ENCODE measurements at places on chromosomes 5 and 9.

DNA sequence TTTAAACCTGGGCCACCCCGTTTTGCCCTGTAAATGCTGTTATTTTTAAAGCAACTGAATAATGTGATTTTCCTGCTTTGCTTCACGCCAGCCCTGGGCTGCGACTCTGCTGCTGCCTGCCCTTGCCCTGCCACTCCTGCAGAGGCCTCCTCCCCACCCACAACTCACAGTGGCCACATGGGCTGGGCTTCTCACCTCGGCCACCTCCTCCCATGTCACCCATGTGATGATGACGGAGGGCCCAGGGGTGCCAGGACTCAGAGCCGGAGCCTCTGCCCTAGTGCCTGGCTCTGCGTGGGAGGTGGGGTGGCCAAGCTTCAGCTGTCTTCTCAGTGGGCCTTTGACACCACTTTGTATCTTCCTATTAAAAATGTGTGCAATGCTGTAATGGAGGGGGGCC is 48.1 kb upstream of the NKD2 start:
- no peak for DNase-seq

DNA sequence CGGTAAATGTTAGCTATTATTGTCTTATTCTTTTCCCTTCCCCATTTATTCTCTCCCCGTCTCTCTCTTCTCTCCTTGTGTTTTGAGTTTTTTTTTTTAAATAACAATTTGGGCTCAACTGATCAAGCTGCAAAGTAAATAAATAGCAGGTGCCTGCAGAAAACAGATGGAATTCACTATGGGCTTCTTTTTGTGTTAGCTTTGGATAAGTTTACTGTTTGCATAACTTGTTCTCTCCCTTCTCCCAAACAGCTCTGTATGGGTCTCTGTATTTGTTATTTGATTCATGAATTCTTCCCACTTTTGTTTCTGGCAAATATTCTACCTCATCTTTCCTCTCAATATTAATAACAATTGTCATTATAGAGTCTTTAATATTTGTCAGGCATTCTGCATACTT is 111.8 kb upstream of the ASTN2 start:
- no peak for DNase-seq

DNA sequence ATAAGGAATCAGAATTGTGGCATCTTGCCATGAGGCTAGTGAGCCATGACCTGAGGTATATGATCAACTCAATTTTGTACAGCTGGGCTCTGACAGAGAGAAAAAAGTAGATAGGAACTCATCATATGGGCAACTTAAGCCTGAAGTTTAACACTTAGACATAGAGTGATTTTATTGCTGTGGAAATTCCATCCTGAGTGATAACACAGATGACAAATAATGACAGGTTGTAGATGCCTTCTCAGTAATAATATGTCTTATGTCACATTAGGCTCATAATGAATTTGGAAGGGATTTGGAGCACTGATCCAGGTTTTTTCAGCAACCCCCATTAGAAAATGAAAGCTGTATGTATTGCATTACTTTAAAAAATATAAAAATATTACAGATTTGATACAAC is 744.6 kb downstream of the CDH12 start:
- no peak for DNase-seq

- no peak for DNase-seq
Measured at GRCh38 chr5:138927979-138928378, 52.8 kb upstream of the LRRTM2 start.

GRCh38 chr5:60339691-60340201 is 360.2 kb downstream of the DEPDC1B start:
- no peak for DNase-seq

DNA sequence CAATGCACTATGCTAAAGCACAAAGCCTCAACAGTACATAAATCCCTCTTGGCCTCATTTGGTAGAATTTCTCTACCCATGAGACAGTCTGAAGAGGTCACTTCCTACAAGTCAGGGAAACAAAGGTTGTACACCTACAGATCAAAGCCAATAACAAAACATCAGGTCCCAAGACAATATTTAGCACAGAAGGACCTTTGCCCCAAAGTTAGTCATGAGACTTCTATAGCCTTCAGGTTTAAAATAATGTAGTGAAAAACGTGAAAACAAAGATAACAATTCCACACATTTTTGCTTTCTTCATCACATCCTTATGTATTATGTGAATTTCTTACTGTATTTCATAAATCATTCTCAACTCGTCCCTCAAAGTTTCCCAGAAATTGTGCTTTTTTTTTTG is 15.8 kb downstream of the AFF4 start:
- no peak for DNase-seq

- DNase-seq: no peak
Measured at GRCh38 chr5:174311531-174312269, 266.2 kb downstream of the NSG2 start.

- DNase-seq: no peak
Measured at GRCh38 chr5:168424594-168425323, 61.5 kb upstream of the RARS1 start.

All from CMK (cell line).